ENCODE measurements at places on chromosomes 7 and 10.
A peak's percentile ranks its signal among the peaks of the same experiment; 100 is the strongest.

- DNase-seq: peak; percentile 93
These were observed 68.6 kb downstream of the LHPP start for GRCh38 chr10:124530215-124530665.

- DNase-seq: peak; percentile 48
These were observed 73.0 kb upstream of the LRRC4 start for GRCh38 chr7:128104108-128104742.

- DNase-seq: peak; percentile 52
These were observed 40.0 kb upstream of the GRB10 start for GRCh38 chr7:50822706-50823105.

DNA sequence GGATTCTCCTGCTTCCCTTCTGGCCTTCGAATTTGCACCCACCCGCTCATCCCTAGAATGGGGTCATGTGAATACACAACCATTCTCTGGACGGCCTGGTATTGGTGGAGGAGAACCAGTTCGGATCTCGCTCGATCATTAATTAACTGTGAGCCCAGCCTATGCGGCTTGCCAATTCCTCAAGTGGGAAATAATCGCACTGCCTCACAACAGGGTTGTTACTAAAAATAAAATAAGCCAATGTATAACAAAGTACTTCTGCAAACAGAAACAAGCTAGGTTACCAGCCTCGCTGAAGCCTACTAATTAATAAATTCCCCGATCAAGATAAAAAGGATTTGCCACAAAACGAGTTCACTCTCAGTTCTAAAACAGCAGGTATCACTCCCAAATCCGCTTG is 16.2 kb downstream of the CTBP2 start:
- no peak for DNase-seq

DNA sequence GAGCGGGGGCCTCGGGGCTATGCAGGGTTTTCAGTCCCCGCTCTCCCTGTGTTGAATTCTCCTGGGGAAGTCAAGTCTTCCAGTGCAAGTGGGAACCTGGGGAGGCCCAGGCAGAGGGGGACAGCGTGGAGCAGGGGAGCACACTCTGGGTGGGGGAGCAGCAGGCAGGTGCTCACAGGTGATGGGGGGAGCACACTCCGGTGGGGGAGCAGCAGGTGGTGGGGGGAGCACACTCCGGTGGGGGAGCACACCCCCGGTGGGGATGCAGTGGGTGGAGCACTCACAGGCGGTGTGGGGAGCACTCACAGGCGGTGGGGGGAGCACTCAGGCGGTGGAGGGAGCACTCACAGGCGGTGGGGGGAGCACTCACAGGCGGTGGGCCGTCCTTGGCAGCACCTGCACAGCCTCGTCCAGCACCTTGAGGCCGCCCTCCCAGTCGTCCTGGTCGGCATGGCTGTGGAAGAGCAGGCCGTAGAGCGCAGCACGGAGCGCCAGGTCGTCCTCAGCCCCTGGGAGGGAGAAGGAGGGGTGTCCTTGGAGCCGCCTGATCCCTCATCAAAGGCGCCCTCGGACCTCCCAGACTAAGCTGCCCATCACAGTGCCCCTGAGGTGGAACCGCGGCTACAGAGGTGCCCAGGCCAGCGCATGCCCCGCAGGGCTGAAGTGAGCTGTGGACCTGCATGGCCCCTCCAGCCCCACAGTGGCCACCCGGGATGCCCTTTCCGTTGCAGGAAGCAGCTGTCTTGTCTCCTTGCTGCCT is 56.7 kb downstream of the CFAP46 start:
- no peak for DNase-seq

DNA sequence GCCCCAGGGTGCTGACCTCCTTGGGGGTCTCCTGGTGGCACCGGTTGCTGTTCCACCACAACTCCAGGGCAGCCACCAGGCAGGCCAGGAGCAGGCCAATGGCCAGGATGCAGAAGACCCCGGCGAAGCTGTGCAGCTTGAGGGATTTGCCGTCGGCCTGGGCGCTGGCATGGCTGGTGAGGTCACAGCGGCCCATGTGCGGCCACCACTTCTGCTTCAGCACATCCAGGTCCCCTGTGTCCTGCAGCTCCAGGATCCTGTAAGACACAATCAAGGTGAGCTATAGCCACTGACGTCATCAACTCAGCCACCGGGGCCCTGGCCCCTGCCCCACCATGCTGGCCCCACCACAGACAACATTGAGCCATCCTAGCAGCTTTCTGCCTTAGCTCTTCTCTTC is 753.2 kb downstream of the GRID1 start:
- DNase-seq: no peak

GRCh38 chr7:85103357-85103756 is 83.5 kb downstream of the SEMA3D start:
- DNase-seq: peak; percentile 62

GRCh38 chr7:26447116-26447515 is 155.5 kb downstream of the SNX10 start:
- DNase-seq: no peak

DNA sequence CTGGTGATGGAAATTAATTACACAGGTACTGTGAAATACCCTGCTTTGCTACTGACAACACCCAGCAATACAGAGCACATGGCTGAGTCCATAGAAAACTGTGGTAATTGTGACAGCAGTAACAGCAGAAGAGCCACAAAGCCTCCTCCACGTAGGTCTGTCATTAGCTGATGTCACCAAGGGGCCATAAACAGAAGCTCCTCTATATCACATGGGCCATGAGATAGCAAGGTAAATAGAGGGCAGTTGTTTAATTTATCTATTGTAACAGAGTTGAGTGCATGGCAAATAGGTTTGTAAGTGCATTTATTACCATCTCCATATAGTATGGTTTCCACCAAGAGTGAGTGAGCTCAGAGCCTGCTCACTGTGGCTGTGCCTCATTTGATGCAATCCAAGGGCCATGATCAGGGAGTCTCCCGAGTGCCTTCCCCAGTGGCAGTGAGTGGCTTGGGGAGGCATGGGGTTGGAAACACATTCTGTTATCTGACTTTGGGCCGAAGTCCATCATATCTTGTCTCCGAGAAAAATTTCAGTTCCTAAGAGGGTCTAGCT is 281.2 kb downstream of the SKAP2 start:
- no peak for DNase-seq

All from foreskin fibroblast (primary cell).